Stomach (tissue), 19 donors: ENCODE measurements at places on chromosomes 3 and 15. TPM values are rescaled to one million over a fixed set of nuclear protein-coding genes. Genes with fewer than 3 reads are reported as not detected.

OXTR gene
- polyA plus RNA-seq: not detected

SAMD7 gene
- polyA plus RNA-seq: not detected

MUC13 gene
- 1.6 TPM for polyA plus RNA-seq

ARHGAP31 gene
- 2.1 TPM for polyA plus RNA-seq

DNA sequence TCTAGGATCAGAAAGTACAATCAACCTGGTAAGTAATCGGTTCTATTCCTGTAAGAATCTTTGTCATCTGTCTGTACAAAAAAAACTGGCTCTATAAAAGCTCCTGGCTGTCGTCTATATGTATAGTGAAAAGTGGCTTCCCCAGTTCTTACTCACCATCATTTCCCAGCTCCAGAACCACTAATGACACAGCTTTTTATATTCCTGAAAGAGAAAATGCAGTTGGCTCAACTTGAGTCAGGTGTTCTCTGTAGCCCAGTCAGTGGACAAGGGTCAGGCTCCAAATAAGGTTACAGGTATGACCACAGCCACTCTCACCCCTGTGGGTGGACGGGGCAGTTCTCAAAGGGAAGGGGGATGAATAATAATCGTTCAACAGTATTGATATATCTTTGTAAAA is 85.1 kb downstream of the AP4E1 start:
- no peak overlapping the region for H3K27ac ChIP-seq
- no peaks in the 10 kb centered on the region for H3K27me3 ChIP-seq
- DNase-seq: no peak
- peaks cover 51% of the 10 kb centered on the region for H3K36me3 ChIP-seq

- DNase-seq: peak; percentile 33
- no peaks in the 10 kb centered on the region for H3K27me3 ChIP-seq
- no peaks in the 10 kb centered on the region for H3K36me3 ChIP-seq
- H3K27ac ChIP-seq: peak within 1 kb of the TSS; percentile 71
Measured at GRCh38 chr3:13548696-13549622, at the start of gene FBLN2. FBLN2 (plus strand) TSS chr3:13549125; CDS start chr3:13570356, 21,231 bp downstream.

CD47 gene
- polyA plus RNA-seq: 35.9 TPM

DNA sequence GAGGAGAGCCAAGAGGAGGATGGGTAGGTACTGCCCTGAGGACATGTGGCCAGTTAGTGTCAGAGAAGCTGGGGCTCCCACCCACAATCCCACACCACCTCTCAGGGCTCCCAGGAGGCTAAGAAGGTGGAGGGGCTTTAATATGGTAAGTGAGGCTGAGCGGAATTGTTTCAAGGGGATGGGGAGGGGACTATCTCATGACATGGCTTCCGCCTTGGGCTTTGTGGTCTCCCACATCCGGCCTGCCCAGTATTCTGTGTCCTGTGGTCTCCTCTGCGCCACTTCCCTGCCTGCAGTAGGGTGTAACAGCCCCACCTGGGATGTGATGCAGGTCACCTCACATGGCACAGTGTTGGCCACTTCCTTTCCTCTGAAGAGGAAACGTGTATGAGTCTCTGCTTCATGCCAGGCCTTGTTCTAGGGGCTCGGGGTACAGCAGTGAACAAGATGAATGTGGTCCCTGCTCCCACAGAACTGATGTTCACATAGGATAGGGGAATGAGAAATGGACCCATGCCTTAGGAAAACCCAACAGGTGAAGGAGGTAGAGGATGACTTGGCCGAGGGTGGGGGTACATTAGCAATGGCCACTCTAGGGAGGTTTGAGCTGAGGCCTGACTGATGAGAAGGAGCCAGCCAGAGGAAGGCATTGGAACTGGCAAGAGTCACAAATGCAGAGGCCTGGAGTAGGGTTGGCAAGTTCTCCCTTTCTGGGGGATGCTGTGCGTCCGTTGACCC is 3.2 kb downstream of the NEIL1 start:
- H3K27ac ChIP-seq: peak overlapping the region; percentile 34
- H3K4me3 ChIP-seq: no peak overlapping the region
- peak; percentile 58 for DNase-seq
- no peaks in the 10 kb centered on the region for H3K27me3 ChIP-seq
- peaks cover 46% of the 10 kb centered on the region for H3K4me1 ChIP-seq
- H3K36me3 ChIP-seq: peaks cover 14% of the 10 kb centered on the region

- no peaks in the 10 kb centered on the region for H3K36me3 ChIP-seq
- H3K4me3 ChIP-seq: no peak overlapping the region
- H3K27ac ChIP-seq: no peak overlapping the region
- H3K4me1 ChIP-seq: no peaks in the 10 kb centered on the region
Measured at GRCh38 chr3:154095832-154096421, 25.3 kb upstream of the ARHGEF26 start.
